ENCODE measurements at places on chromosomes 16 and 17.

DNA sequence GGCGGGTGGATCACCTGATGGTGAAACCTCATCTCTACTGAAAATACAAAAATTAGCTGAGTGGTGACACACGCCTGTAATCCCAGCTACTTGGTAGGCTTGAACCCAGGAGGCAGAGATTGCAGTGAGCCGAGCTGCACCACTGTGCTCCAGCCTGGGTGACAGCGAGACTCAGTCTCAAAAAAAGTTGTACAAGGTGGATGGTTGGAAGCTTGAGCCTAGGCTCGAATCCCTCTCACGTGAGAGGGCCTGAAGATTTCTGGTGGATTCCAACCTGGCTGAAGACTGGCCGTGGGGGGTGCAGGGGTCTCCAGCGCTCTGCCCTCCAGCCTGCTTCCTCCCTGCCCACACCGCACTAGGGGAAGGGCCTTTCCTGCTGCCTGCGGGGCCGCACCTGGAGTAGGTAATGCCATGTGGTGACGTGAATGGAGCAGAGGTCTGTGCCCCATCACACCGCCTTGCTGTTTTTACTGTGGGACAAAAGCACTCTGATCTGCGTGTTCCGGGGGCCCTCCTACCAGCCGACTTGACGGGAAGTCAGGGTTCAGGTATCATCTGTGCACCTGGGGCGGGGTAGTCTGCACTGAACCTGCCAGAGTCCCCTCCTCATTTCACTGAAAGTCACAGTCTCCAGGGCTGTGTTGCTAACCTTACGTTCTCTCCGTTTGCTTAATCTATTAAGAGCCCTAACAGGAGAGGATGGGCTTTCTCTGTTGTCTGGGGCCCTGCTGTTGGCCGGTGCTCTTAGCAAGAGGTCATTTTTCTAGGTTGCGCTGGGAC is 4.2 kb downstream of the RPL13 start:
- DNase-seq, result no peak

- DNase-seq, result no peak
These were observed 12.8 kb upstream of the CBFB start for GRCh38 chr16:67016143-67016542.

DNA sequence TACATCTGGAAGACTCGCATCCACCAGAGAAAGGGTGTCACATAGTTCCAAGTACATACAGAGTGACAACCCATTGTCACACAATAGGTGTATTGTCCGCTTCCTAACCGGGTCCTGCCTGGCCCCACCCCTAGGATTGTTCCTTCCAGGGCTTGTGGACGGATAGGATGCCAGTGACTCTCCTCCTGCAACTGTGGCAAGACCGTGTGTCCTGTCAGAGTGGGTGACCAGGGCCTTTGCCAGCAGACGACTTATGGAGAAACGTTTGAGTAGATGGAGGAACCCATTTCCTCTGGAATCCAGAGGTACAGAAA is 258.4 kb downstream of the CPPED1 start:
- DNase-seq, result no peak

- no peak for DNase-seq
These were observed 42.8 kb downstream of the MARCHF10 start for GRCh38 chr17:62765351-62765750.

DNA sequence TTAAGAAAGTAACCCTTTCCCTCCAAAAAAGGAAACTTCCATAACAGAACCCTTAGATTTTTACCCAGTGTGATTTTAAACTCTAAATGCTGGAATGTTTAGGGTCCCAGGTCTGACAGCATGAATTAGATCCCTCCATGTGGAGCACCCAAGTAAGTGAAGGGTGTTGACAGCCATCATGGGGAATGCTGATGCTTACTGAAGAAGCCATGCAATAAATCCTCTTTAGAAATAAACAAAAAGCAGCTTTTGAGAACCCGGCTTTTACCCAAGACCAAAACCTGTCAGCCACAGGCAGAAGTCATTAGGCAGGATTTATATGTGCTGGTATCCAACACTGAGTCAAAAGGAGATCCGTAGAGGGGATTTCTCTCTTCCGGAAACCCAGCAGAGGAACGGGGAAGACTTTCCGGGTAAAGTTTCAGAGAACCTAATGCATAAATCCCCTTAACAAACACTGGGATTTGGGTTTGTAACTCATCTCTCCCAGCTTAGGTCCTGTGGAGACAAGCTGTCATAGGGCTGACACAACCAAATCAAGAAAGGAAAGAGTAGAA is 287.5 kb downstream of the IRX3 start:
- peak; percentile 40 for DNase-seq

GRCh38 chr17:81398176-81398831 is 3.0 kb downstream of the BAHCC1 start:
- DNase-seq, result peak; percentile 79

DNA sequence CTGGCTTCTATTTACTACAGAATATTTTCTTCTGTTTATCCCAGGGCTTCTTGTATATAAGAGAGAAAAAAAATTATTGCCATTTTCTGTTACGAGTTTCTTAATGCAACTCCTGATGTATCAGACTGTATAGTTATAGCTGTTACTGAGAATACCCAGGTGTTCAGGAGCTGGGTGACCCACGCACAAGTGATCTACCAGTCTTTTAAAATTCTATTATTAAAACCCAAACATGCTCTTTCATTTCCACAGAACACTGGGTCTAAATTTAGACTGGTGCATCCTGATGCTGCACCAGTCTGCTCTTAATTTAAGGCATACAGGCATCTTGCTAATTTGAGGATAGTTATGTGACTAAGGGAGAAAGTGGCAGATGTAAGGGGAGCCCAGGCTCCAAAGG is 31.2 kb upstream of the NLRP1 start:
- no peak for DNase-seq

Data from fibroblast of skin of right quadriceps (primary cell).